Activated T-helper 9 cell treated with anti-CD3 and anti-CD28 coated beads, Interleukin-2, amount 50 U/mL, for 16 hours (primary cell): ENCODE measurements at places on chromosomes 4 and X.

DNA sequence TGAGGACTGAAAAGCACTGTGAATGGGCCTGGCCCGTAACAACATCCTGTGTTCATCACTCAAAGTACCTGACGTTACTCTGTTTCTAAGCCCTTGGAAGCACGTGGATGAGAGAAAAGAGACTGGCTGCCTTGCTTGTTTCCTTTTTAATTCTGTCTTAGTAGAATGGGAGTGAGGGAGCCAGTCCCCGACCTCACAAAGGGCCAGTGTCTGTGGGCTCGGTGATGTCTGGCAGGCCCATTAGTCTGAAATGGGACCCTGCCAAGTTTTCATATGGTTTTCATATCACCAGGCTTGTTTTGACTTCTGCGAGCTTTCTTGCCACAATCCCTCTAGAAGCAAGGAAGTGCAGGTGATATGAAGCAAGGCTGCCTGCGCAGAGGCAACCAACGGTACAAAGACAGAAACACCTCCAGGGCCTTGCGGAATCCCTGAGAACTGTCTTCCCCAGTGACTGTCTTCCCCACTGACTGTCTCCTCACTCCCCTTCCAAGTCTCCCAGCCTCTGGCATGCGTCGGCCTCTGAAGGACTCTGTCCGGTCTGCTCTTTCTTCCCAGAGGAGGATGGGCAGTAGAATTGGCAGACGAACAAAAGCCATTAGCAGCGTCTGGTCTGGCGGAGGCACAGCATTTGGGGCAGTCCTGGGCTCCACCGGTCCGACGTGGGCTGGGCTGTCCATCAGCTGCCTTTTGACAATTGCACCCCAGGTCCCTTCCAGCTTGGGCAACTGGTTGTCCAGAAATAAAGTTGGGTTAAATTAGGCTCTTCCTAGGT is 20.2 kb upstream of the RASL11B start:
- no peak for DNase-seq

GRCh38 chr4:83115656-83116285 is 1.2 kb upstream of the PLAC8 start:
- DNase-seq = no peak

DNA sequence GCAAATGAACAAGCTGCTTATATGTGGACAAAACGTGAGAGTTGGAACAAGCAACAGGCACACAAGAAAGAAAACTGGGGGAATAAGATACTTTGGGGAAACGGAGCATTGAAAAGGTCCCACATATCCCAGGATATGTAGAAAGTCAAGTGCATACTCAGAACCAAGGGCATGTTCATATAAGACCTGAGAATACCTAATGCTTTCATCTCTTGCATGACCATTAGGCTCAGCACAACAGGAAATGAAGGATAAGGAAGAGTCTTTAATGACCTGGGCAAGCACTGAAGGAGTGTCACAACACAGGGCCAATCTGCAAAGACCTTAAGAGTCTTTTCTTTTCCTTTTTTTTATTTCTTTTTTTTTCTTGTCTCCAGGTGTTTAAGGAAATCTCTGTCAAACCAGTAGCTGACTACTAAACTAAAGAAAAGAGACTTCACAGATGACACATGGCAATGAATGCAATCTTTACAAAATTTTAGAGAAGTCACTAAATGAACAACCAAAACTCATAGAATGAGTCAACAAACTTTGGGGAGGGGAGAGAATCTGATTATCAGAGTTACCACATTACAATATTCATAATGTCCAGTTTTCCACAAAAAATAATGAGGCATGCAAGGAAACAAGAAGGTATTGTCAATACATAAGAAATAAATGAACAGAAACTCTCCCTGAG is 67.9 kb upstream of the STK26 start:
- no peak for DNase-seq

DNA sequence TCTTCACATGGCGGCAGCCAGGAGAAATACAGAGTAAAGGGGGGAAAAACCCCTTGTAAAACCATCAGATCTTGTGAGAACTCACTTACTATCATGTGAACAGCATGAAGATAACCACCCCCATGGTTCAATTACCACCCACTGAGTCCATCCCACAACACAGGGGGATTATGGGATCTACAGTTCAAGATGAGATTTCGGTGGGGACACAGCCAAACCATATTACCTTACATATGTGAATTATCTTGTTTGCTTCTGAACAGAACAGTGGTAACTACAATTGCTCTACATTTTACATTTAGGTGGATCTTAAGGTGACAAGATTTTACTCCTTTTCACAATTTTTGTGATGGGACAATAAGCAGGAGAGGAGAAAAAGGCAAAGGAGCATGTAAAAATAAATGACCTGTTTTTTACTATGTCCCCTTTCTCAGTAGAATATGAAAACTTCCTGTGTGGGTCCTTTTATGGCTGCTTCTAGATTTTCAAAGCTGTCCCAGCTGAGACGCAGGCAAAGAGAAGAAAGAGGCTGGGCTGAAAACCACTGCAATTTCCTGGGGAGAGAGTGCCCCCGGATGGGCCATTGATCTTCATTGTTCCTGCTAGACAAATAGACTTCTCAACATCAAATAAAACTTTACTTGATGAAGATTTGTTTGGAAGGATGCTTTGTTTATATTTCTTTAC is 45.9 kb upstream of the PGM2 start:
- no peak for DNase-seq

GRCh38 chr4:82989575-82990429 is 20.8 kb downstream of the LIN54 start:
- no peak for DNase-seq

DNA sequence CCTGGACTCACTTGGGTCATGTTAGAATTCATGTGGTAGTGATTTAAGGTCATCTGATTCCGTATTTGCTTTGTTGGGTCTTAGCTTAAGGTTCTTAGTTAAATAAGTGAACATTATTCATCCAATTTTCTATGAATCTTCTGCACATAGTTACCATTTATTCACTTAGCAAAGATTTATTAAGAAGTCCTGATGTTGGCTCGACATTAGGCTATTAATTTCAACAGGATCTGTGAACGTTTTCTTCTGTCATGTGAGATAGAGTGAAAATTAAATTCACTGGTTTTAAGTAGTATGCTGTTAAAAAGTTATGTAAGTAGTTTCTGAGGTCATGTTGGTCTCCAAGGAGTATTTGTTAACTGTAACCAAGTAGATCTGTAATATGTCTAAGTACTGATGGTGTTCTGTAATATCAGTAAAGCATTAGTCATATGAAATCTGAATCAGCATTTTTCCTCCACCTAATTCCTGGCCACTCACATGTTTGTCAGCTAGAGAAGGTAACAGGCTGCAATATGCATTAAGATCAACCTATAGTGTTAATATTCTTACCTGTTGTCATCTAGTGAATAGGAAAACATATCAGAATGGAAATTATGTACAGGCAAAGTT is 155.6 kb downstream of the PCDH7 start:
- DNase-seq = no peak

DNA sequence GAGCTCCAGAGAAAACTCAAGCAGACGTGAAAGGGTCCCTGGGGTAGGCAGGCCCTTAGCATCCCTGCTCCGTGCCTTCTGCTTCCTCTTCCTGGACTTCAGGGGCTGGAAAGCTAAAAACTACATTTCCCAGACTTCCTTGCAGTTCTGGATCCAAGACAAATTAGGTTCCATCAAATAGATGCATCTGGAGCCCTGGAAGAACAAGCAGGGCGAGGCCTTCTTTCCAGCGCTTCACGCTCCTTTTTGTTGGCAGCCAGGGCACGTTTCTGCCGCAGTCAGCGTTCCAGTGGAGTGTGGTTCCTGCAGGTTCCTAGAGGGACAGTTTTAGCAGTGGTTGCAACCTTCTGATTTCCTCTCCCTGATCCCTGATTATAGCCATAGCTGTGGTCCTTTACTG is 53.6 kb upstream of the MSX1 start:
- no peak for DNase-seq
